Stimulated activated CD4-positive, alpha-beta T cell treated with anti-CD3 and anti-CD28 coated beads, Interleukin-4, amount 100 ng/mL, for 1 hour (primary cell): ENCODE measurements at places on chromosomes 5 and 9.
A peak's percentile ranks its signal among the peaks of the same experiment; 100 is the strongest.

GRCh38 chr9:18822850-18823249 lies 210.2 kb downstream of the SAXO1 start:
- DNase-seq: no peak

DNA sequence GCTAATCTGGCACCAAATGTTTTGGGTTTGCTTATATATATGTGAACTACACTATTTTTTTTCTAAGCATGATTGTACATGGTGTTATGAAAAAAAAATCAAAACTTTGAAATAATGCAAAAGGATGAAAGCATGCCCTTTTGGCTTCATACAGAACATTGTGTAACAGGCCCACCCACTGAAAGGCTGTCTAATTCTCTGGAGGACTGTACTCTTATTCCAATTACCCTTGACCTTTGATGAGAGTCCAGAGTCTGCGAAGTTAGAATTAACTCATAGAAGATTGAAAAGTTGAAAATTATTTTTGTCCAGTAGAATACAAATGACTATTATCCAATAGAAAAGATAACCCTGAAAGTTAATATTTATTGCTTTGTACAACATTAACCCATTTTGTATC lies 117.4 kb downstream of the ADAMTS12 start:
- DNase-seq: no peak

DNA sequence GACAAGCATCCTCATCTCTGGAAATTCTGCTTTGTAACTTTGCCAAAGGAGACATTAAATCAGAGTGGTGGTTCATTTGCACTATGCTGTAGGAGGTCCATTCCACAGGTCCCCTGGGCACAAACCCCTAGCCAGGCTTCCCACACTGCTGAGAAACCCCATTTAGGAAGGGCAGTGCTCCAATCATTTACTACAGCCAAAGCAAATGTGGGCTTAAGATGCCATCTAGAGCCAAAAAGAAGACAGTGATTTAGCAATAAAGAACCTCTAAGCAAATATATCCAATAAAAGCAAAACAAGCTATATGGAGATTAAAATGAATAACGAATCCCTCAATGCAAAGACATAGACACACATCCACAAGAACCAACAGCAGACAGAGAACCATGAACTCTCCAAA lies 129.0 kb upstream of the ALDH1B1 start:
- DNase-seq: no peak

DNA sequence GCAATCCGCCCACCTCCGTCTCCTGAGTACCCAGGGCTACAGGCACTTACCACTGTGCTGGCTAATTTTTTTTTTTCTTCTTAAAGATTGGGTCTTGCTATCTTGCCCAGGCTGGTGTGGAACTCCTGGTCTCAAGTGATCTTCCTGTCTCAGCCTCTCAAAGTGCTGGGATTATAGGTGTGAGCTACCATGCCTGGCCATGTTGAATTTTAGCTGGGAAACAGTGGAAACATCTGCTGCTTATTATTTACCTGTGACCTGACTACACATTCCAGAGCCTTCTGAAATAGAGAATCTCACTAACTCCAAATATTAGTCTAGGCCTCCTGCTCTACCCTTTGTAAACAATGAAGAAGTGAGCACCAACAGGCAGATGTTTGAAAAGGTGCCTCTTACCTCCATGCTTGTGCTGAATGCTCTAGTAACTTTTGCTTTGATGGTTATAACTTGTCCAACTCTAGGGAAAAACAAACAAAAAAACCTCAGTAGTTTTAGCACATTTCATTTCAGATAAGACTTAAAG lies 22.5 kb downstream of the ACOT12 start:
- DNase-seq: no peak

- DNase-seq: no peak
Measured at GRCh38 chr5:42628821-42629220, 127.8 kb upstream of the CCDC152 start.

DNA sequence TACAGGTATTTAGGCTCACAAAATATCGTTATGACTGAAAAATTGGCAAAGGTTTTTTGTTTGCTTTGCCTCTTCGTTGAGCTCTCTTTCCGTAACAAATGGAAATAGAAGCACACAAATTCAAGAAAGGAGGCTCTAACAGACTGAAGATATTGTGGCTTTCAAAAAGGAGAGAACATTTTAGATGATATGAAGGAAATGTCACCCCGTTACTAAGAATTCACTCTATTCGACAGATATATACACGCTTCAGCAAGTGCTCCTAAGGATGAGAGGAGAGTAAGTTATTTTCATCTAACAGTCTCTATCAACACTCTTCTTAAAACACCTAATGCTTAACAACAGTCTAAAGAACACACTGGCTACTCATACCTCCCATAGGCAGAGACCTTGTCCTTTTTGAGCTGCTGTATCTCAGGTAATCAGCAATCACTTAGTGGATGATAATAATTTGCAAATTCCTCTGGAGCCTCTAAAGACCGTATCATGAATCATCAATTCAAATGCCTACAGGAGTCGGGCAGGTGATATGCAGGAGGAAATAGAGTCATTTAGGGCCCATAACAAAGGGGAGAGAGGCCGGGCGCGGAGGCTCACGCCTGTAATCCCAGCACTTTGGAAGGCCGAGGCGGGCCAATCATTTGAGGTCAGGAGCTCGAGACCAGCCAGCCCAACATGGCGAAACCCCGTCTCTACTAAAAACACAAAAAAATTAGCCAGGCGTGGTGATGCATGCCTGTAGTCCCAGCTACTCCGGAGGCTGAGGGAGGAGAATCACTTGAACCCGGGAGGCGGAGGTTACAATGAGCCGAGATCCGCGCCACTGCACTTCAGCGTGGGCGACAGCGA lies 1.4 kb upstream of the HSDL2 start:
- DNase-seq: peak; percentile 37

DNA sequence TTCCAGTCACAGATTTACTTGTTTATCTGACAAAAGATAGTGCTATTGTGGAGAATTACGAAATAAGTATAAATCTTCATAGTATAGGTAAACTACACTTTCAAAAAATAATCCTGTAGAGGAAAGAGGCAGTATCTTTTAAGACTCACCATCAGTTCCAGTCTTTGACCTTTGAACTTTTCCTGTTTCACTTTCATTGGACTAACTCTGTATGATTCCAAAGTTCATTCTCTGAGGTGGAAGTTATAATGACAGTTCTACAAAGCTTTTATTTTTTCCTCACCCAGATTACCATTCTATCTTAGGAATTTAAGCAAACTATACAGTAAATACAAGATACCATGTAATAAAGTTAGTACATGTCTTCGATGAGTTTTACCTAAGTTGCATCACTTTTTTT lies 901.3 kb upstream of the SEMA6A start:
- DNase-seq: no peak

- DNase-seq: no peak
Measured at GRCh38 chr5:134175921-134176510, 734 bp downstream of the SKP1 start.

DNA sequence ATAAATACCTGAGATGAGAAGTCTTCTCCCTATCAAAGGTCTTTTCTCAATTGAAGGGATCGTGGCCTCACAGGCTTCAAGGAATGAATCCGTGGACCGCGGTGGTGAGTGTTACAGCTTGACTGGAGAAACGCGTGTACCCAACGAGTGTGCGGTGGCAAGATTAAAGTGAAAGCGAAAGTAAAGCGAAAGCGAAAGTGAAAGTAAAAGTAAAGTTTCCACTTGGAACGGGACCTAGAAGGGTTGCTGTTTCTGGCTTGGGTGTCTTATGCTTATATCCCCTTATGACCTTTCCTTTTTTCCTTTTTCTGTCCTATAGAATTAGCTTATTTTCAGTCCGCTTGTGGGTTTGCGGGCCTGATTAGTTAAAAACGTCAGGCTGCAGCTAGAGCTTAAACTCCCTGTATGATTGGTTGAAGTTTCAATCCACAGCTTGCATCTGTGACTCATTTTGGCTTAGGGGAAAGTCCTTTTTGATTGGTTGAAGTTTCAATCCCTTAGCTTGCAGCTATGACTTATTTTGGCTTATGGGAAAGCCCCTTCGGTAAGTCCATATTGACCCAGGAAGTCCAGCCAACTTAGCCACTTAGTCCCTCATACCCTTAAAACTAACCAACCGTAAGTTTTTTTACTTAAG lies 924.3 kb upstream of the CDH10 start:
- DNase-seq: no peak

GRCh38 chr5:96226941-96227552 lies 206.0 kb downstream of the PCSK1 start:
- DNase-seq: no peak

DNA sequence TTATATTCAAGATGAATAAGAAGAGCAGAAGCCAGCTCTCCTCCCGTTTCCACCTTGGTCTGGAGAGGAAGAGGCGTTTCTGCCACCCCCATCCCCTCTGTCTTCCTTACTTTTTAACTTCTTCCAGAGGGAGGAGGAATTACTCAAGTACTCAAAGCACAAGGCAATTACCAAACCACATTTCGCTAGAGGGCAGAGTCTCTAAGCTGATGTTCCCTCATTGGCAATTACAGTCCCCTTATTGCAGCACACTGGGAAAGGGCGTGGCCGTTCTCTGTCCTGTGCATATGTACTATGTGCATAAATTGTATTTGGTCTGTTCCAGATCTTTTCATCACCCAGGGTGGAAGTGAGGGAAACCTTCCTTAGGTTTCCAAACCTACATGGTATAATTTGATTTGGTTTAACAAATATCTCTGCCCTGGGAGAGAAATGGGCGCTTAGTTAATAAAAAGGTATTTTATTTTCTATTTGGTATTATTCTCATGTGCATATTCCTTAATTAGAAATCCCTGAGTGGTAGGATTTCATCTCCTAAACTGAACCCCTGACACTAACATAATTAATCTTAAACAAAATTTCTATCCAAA lies 29.8 kb upstream of the ALDOB start:
- no peak for DNase-seq

DNA sequence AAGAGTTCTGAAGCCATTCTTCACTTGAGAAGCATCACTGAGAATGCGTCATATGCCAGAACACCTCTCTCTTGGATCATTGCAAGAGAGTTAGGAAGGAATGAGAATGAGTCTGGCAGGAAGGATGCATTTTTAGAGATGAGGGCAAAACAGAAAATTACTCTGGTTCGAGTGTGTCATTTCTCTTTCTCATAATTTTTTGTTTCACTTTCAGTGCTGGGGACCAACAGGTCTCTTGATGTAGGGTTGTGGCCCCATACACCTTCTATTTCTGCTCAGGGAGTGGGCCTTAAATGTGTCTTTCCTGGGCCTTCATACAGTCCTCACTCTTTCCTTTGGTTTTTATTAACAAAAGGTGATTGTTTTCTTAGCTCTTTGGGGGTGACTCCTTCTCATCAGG lies 302.4 kb downstream of the NR3C1 start:
- DNase-seq: no peak

DNA sequence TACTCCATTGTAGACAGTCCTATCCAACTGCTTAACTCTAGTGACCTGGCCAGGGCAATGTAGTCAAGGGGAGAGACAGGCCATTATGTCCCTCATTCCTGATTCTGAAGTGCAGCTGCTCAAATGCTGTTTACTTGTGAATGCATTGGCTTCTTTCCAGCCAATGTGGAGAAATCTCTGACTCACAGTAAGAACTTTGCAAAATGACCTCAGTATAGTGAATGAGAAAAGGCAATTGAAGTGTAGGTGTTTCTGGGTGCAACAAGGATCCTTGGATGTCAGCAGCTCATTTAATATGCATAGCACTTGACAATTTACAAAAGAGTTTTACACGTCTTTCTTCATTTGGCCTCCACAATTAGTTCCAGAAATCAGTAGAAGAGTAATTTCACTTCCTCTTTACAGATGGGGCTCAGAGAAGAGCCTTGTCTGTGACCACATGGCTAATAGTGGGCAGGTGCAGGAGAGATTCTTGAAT lies 367.2 kb downstream of the OSTF1 start:
- no peak for DNase-seq

DNA sequence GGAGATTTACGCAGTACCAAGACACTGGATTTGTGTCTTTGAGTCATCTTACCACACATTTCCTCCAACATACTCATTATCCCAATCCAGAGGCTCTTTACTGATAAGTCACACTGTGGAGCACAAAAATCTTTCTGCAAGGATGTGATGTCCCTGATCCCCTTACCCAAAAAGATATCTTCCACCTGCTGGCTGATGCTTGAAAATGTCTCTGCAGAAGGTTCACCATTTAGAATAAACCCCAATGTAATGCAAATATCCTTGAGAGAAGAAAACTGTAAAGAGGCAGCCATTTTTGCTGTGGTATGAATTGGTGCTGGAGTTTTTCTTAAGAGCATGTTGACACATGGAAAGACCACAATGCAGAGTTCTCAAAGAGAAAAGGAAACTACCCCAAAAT lies 65.7 kb upstream of the RORB start:
- DNase-seq: no peak

DNA sequence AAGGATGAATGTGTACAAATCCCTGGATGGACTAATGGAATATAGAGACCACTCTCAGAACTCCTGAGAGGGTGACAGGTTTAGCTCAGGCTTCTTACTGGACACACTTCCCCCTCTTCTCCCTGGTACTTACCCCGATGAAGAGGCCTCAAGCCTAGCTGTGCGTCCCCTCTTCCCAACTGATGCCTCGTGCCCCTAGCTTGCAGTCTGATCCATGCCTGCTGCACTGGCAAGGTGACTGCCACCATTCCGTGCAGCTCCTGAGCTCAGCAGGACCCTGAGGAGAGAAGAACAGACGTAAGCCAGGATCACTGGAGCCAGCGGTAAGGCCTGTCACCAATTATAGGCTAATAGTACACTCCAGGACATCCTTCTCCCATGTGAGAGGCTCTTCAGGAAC lies 5.5 kb upstream of the STOML2 start:
- DNase-seq: no peak

DNA sequence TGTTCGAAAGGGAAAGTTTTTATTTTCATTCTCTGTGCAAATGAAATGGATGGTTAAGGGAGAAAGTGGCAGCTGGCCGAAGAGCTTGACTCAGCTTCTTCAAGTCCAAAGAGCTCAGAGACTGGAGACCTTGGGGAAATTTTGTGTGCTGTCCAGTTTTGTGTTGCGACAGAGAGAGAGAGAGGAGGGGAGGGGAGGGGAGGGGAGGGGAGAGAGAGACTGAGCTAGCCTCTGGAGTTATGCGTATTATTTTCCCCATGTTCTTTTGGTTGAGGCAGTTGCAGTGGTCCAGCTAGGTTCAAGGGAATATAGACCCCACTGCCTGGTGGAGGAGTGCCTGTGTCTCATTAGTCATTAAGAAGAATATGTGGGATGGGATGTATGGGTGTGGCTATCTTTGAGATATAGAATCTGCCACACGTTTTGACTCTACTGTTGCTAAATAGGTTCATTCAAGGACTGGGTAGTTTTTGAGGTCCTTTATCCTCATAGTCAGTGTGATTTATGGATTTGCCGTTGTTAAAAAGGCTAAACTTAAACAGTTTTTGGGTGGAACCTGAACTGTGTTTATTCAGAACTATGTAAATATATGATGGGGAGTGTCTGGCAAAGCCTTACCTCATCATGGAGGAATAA lies 69.7 kb downstream of the ARHGAP26 start:
- DNase-seq: no peak

- no peak for DNase-seq
Measured at GRCh38 chr5:98770911-98771322, 2.5 kb upstream of the RGMB start.

DNA sequence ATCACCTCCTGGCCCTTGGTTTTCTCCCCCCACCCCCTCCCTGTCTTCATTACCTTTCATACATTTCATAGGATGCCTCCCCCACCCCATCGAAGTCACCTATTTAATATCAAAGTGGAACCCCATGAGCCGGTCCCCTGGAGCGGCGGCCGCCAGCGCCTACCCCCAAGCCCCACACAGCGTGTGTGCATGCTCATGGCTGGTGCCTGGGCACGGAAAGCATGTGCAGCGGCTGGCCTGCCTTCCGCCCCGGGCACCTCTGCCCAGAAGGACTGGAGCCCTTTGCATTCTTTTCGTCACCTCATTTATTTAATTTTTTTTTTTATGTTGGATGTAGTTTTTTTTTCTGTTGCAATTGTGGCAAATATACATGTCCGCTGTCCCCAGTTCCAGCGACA lies 116.2 kb downstream of the WNK2 start:
- DNase-seq: no peak
